ENCODE measurements at places on chromosomes 6 and 20. TPM values are rescaled to one million over a fixed set of nuclear protein-coding genes. Genes with fewer than 3 reads are reported as not detected.
A peak's percentile ranks its signal among the peaks of the same experiment; 100 is the strongest.

The NSFL1C gene
- total RNA-seq = 84.1 TPM

The DEFB115 gene
- total RNA-seq = not detected

DNA sequence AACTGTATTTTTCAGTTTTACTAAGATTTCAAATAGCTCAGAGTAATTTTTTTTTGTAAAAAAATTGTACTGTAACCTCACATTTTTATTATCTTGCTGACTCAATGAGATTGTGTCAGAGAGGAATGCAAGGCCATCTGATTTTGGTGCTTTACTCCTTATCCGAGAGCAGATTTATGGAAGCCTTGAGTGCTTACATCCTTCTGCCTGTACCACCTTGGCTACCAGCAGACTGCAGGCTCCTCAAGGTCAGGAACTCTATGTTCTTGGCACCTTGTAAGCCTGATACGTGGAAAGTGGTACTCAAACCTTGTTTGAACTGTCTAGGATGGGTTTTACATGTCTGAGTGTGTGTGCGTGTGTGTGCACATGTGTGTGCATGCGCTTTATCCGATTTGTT, 80.1 kb upstream of the MLIP start:
- H3K4me1 ChIP-seq = no peaks in the 10 kb centered on the region
- H3K27ac ChIP-seq = no peak overlapping the region
- H3K4me3 ChIP-seq = no peak overlapping the region
- no peak for DNase-seq
- H3K27me3 ChIP-seq = peaks cover 5% of the 10 kb centered on the region
- no peaks in the 10 kb centered on the region for H3K36me3 ChIP-seq

DNA sequence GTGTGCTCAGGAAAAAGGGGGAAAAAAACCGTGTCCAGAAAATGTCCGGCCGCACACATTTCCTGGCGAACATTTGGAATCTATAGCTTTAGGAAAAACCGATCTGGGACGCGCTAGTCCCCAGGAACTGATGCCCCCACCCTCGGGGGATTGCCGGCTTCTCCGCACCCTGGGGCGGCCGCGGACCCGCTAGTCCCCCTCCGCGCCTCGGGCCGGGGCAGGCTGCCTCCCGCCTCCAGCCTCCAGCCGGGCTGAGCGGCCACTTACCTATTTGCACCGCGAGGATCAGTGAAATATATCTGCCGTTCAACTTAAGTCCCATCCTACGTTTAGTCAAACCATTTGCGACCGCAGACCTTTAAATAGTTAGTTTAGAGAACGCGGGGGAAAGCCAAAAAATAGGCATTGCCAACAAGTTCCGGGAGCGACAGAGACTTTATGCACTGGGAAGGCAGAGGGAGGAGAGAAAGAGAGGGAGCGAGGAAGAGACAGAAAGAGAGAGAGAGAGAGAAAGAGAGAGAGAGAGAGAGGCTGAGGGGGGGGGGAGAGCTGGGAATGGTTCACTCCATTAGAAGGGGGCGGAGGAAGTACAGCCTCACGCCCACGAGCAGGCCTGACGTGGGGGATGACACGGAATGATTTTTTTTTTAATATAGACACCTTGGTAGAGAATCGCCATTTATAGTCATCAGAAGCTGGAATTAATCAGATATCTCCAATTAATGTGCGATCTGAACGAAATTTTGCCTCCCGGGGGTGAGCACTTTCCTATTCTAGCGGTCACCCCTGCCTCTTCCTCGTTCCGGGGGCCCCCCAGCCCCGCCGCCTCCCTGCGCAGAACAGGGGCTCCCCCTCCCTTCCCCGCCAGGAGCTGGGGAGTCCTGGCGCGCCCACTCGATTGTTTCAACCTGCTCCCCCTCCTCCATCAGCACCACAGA, at the start of gene NRN1:
NRN1 (minus strand) TSS at position 498 of the 938 bp plus-strand sequence; CDS start at position 322, 176 bp downstream.
- DNase-seq = peak; percentile 24
- no peak within 1 kb of the TSS for H3K27ac ChIP-seq
- H3K36me3 ChIP-seq = no peaks in the 10 kb centered on the region
- peaks cover 75% of the 10 kb centered on the region for H3K27me3 ChIP-seq

GRCh38 chr6:156859686-156860085, 82.5 kb downstream of the ARID1B start:
- DNase-seq = no peak
- H3K36me3 ChIP-seq = peaks cover 3% of the 10 kb centered on the region
- H3K27me3 ChIP-seq = no peaks in the 10 kb centered on the region
- H3K27ac ChIP-seq = no peak overlapping the region
- no peak overlapping the region for H3K4me3 ChIP-seq

DNA sequence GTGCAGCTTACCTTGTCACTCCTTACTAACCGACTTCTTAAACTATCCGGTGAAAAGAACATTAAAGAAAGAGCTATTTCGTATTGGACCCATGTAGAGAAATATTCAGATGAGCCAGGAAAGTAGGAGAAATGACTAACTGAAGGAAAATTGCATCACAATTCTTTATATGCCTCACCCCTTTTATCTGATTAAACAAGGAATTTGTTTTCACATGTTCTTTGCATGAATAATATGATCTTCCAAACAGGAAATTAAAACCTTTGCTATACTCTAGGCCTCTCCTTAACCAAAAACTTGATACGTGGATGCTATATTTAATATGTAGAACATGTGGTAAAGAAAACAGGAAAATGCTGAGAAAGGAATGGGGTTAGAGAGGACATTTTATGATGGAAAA, 41.9 kb upstream of the LRRC1 start:
- DNase-seq = no peak
- no peak overlapping the region for H3K27ac ChIP-seq
- H3K4me1 ChIP-seq = no peaks in the 10 kb centered on the region
- H3K27me3 ChIP-seq = no peaks in the 10 kb centered on the region
- no peaks in the 10 kb centered on the region for H3K36me3 ChIP-seq

Data from activated naive CD4-positive, alpha-beta T cell treated with anti-CD3 and anti-CD28 coated beads for 36 hours (primary cell).